Effector CD4-positive, alpha-beta T cell (primary cell): ENCODE measurements at places on chromosomes 13 and 19.

- DNase-seq: no peak
Measured at GRCh38 chr19:13436352-13436751, 69.9 kb downstream of the CACNA1A start.

DNA sequence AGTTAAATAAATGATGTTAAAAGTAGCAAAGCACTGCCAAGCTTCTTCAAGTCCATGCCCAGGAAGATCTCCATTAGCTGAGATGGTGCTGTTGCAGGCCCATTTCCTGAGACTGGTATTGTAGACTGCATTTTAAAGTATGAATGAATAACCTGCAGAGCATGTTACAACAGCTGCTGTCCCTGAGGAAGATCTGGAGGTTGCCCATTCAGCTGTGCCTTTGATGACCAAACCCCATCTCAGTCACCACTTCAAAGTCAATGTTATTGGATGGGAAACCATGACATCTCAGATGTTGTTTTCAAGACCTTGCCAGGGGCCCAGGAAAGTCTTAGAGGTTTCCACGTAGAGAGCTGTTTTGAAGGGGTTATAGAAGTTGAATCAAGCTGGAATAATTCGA, 281.3 kb downstream of the MTUS2 start:
- no peak for DNase-seq

GRCh38 chr13:38398711-38399493, 49.3 kb downstream of the UFM1 start:
- no peak for DNase-seq

DNA sequence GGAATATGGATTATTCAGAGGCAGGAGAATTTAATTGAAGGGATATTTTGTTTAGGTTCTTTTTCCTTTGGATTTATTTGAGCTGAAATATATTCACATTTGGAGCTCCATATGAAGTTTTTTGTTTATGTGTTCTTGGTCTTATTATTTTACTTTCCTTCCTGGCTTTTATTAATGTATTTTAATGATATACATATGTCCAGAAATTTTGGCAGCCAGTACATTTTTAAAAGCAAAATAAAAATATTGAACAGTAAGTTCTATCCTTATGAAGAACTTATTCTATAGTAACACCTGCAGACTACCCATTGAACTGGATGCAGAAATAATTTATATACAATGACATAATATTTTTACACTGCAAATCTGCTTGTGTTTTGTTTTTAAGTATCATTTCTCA, 323.6 kb downstream of the GPC6 start:
- DNase-seq: no peak

GRCh38 chr19:53907193-53907581, 1.9 kb upstream of the CACNG7 start:
- no peak for DNase-seq

GRCh38 chr19:54462047-54462654, 1.4 kb downstream of the LENG9 start:
- DNase-seq: no peak

GRCh38 chr13:44058624-44059215, 179.0 kb downstream of the LACC1 start:
- no peak for DNase-seq
